ENCODE measurements at places on chromosomes 11 and 22.
A peak's percentile ranks its signal among the peaks of the same experiment; 100 is the strongest.

- DNase-seq: no peak
Measured at GRCh38 chr11:128688031-128688713, 5.7 kb upstream of the FLI1 start.

- no peak for DNase-seq
Measured at GRCh38 chr11:73976451-73977151, 6.0 kb downstream of the UCP2 start.

DNA sequence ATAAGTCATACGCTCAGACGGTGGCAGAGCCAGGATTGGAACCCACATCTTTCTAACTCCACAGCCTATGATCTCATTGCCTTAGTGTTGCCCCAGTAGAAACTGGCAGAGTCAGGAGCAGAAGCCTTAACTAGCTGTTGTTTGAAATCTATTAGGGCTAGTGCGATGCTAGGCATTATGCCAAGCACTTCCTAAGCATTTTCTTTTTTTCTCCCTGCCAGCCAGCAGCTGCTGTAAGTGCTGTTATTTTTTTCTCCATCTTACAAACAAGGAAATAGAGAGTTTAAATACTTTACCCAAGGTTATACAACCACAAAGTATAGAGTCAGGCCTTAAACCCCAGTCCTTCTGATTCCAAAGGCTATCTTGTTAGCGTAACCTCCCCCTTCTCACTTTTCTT is 161.0 kb upstream of the SORL1-AS1 start:
- no peak for DNase-seq

DNA sequence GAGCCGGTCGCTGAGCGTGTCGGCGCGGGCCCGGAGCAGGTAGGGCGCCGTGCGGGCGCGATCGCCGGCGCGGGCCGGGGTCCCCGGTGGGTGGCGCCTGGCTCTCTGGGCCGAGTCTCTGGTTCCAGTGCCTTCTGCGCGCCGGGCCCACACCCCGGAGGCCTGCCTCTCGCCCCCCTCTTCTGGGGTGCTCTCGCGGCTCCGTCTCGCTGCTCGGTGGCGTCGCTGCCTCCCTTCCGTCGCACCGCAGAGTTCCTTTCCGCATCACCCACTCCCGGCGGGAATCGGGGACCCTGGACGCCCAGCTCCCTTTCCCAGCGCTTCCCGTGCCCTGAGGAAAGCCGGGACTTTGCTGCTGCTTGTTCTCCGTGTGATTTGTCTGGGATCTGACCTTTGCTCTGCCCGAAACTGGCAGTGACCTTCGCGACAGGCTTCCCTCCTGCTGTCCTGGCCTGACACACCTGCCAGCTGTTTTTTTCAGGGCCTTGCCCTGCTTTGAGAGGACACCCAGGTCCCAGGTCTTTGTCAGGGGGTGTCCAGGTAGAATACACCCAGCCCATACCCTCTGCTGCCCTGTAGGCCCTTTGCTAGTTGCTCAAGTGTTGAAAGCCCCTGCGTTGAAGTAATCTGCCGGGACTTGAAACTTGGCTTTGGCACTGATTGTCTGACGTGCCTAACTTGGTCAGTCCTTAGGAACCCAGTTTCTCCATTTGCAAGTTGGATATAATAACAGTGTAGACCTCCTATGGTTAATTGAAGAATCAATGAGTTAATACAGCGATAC is 711 bp downstream of the FDX1 start:
- peak; percentile 53 for DNase-seq

DNA sequence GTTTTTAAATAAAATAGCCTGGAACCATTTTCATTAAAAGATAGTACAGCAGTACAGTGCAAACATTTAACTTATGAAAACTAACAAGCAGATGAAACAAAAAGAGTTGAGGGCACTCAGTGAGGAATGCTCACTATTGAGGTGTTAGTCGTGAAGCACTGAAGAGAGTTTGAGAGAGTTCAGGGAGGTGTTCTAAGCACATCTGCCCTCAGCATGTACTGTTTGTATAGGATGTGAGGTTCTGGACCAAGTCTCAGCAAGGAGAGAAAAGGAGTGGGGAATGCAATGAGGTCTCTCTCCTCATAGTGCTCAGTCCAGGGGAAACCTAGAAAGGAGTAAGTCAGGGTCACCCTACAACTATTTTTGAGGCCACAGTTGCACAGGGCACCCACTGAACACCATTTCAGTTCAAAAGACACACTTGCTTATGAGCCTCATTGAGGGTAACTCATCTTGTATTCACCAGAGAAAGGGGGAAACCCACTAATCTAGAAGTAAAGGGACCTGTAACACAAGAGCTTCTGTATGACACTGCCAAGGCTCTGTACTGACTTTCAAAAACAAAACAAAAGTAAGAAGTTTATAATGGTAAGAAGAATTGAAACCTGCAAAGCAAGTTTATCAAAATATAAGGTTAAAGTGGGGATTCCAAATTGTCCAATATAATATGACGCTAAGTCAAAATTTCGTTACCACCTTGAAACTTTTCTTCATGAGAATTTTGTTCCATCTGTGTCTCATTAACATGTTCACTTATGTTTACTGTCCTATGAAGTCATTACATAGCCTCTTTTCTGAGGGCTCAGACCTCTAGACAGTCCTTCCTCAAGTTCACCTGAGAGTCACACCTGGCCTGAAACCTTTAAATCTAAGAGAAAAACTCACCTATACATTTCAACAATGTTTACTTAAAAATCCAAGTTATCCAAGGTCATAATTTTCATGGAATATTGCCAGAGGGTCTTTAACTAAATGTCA is 275.3 kb downstream of the ETS1 start:
- peak; percentile 49 for DNase-seq

DNA sequence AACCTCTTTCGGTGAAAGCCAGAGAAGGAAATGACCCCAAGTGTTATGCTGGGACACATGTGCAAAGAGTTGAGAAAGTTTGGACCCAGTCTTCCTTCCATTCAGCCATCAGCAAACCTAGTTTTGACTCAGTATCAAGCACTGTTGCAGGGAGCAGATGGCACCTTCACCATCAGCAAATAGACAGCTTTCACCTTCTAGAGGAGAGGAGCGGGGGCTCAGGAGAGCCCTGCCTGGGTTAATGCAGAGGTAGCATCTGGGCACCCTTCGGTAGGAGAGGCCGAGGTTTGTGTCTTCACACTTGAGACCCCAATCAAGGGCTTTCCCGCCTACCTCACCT is 16.2 kb upstream of the MFRP start:
- no peak for DNase-seq

- DNase-seq: no peak
Measured at GRCh38 chr11:109934151-109934550, 159.0 kb upstream of the ZC3H12C start.

DNA sequence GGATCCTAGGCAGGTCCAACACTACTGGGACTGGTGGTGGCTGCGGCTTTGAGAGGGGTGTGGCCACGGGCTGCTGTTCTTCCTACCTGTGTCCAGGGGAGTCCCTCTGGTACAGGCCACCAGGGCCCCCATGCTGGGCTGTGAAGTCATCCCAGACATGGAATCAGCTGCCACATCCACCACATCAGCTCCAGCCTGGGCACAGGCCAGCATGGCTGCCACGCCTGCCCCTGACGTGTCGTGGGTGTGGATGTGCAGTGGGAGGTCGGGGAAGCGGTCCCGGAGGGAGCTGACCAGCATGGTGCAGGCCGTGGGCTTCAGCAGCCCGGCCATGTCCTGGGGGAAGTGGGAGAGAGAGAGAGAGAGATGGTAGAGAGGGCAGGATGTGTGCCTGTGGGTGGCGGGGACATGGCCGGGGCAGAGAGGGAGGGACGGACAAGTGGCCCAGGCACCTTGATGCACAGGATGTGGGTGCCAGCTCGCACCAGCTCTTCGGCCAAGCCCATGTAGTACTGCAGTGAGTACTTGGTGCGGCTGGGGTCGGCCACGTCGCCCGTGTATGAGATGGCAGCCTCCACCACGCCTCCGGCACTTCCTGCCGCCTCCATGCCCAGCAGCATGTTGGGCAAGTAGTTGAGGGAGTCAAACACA is 6.2 kb upstream of the LRFN4 start:
- DNase-seq: no peak

- DNase-seq: no peak
Measured at GRCh38 chr11:45273509-45273908, 12.6 kb downstream of the SYT13 start.

DNA sequence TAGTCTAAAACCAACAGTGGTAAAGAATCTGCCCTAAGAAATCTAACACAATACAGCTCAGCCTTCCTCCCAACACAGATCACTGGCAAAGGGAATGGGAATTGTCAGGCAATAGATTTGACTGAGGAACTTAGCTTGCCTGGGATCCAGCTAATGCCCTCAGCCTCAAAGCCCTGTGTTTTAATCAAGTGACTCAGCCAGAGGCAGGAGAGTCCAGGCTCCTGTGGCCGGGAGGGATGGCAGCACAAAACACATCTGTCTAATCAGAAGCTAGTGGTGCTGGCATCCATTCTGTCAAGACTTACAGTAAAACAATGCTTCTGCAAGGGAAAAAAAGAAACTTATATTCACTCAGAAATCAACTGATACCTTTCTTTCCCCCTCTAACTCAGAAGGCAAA is 5.6 kb downstream of the SYTL2 start:
- no peak for DNase-seq

DNA sequence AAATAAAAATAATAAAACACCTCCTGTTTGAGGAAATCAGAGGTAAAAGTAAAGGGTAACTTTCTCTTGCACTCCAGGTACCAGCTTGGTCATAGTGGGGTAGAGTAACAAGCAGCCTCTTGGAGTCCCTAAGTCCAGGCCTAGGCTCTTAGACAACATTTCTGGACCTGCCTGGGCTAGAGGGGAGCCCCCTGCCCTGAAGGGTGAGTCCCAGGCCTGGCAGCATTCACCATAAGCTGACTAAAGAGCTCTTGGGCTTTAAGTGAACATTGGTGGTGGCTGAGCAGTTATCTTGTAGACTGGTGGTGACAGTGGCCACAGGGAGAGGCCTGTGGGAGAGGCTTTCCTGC is 18.6 kb upstream of the OR56A3 start:
- no peak for DNase-seq

DNA sequence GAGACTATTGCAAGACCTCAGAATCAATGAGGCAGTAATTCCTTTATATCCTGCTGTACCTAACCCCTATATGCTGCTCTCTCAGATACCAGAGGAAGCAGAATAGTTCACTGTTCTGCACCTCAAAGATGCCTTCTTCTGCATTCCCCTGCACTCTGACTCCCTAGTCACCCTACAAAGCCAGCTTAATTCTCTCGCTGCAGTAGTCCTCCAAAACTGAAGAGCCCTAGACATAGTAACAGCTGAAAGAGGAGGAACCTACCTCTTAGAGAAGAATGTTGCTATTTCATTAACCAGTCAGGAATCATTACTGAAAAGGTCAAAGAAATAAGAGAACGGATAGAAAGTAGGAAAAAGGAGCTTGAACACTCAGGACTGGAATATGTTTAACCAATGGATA is 49.3 kb downstream of the PRSS23 start:
- no peak for DNase-seq

- no peak for DNase-seq
Measured at GRCh38 chr11:27174021-27174420, 133.4 kb downstream of the BBOX1 start.

Measured in GM20000 (cell line).